HFF-Myc (cell line): ENCODE measurements at places on chromosomes 3 and 15.

- DNase-seq: no peak
Measured at GRCh38 chr15:49248291-49248690, 78.2 kb downstream of the GALK2 start.

- no peak for DNase-seq
Measured at GRCh38 chr3:196175722-196176121, 35.5 kb downstream of the ZDHHC19 start.

- DNase-seq: no peak
Measured at GRCh38 chr15:45670511-45670910, 35.7 kb downstream of the SQOR start.

GRCh38 chr3:103385961-103386656, 951.3 kb downstream of the ZPLD1 start:
- DNase-seq: no peak

DNA sequence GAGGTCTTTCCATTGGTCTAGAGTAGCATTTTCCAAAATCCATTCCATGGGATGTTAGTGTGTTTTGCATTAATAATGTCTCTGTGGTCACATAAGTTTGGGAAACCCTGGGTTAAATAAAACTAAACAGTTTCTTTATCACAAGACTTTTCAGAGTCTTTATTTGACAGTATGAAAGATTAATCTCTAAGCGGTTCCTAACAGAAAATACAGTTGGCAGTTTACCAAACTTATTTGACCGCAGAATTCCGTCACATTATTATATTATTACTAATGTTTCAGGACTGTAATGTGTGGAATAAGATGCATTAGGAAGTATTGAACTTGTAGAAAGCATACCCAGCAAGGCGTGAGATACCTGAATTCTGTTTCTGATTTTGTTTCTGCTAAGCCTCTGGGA, 71.5 kb upstream of the ADAMTSL3 start:
- DNase-seq: no peak

DNA sequence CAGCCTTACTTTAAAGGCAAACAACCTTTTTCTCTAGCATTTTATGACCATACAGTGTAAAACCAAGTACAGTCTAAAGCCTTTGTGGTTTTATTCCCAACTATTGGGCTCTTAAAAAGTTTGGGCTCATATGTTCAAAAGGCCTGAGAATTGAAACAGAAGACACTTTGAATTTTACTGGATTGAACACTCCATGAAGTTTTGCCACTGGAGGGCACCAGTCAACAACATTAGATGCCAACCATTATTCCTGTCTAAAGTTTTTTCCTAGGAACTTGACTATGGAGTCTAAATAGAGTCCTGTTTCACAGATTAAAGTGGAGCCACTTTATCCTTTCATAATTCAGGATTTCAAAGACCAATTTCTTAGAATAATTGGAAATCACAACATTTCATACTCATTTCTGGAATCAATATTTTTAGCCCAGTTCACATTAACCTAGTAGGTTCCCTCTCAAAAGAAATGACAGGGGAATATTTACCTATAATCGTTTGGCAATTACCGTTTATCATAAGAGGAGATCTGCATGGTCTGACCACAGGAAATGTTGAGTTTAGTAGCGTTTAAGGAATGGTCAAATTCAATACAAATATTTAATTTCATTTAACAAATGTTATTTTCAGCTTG, 244.1 kb upstream of the PDZRN3 start:
- DNase-seq: peak; percentile 24

- no peak for DNase-seq
Measured at GRCh38 chr15:62515696-62516395, 350.8 kb upstream of the C2CD4B start.

DNA sequence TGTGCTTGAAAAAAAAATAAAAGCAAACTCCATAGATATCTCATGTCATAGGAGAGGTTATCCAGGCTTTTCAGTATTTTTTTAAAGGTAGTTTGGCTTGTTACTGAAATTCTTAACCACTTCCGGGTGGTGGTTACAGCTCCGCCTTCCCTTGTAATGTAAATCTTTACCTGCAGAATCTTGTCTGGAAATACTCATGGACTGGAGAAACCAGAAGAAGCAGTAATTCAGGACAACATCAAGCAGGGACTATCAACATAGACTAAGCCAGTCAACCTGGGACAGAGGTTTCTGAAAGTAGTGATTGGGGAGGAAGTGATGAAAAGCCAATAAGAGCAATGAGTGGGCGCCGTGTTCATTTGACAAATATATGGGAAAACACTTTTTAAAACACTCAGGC, 78.9 kb upstream of the SKOR1 start:
- no peak for DNase-seq

DNA sequence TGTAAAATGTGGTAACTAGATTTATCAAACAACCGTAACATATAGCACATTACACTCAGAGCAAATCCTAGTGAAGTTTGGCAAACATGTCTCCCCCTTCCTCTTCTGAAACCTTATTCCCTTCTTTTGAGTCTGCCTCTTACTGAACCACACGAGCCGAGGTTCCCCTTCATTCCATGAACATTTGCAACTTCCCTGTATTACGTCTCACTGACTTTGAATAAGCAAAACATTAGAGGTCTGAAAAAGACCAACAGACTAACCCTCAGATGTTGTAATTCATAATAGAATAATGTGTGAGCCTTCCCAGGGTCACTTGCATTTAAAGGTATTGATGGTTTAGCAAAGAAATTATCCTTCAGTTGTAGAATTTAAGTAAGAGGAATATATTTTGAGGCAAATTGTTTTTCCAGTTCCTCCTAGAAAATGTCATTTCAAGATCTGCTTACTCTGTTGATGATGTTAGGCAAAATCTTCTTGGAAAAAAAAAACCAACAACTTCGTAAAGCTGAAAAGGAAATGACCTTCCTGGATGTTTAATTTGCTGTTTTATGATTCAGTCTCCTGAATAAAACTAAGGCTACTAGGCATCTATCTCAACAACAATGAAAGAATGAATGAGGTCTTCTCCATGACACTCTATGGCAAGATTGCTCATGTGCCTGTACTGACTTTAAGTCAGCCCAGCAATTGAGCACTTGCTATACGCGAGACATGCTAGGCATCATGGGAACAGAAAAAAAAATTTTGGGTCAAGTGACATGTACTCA, 296.9 kb upstream of the NECTIN3 start:
- DNase-seq: no peak

DNA sequence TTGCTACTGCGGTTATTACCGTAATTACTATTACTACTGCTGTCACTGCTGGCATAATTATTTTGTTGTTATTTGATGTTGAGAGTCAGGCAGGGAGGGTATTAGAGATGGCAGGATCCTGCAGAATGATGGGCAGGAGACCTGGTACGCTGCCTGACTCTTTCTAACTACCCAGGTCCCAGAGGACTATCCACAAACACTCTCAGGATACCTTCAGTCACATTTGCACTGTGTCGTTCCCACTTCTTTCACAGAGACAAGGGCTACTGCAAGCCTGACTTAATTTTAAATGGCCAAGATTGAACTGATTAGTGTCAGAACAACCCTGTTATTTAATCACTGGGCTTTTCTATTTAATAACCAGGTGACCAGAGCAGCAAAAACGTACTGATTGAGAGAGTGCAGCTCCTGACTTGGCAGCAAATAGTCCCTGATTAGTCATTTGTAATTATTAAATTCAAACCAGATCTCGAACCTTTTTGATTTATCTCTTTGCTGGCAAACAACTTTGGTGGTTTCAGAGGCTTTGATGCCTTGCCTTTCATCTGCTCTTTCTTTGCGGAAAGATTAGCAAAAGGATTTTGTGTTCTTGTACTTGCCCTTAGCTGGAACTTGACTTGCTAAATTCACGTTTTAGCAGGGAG, 88.8 kb upstream of the ARHGEF3 start:
- DNase-seq: no peak

DNA sequence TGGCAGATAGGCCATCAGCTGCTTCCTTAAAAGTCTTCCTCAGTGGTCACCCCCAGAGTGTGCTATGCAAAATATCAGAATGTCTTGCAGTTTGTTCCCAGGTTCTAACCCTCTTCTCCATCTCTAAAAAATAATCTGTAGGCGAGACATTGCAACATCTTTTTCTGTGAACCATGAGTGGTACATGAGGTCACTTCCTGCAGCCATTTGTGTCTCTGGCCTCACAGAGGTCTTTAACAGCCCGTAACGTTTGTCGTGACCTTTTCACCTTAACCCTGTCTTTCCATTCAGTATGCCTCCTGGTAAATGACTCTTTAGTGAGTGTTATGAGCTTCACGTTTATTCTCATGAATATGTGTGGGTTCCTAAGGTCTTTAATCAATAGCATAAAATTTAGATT, 145.4 kb downstream of the KLHL25 start:
- DNase-seq: peak; percentile 62

DNA sequence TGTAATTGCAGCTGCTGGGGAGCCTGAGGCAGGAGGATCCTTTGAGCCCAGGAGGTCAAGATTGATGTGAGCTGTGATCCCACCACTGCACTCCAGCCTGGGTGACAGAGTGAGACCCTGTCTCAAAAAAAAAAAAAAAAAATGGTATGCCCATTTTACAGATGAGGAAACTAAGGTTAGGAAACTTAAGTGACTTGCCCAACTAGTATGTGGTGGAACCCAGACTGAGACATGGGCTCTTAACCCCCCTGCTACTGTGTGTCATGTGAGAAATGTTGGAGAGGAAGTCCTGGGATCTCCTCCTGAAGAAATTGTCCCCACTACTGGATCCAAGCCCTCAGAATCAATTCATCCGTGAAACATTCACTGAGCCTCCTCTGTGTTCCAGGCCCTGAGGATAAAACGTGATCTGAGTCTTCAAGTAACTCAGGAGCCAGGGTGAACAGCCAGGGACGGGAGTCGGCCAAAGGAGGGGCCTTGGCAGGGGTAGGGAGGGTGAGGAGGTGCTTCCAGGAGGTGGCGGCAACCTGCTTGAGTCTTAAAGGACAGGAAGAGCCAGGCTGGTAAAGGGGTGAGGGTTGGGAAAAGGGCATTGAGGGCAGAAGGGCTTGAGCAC, 19.6 kb upstream of the RNU6-1 start:
- no peak for DNase-seq

- DNase-seq: no peak
Measured at GRCh38 chr3:9780458-9780812, 10.7 kb upstream of the CAMK1 start.

DNA sequence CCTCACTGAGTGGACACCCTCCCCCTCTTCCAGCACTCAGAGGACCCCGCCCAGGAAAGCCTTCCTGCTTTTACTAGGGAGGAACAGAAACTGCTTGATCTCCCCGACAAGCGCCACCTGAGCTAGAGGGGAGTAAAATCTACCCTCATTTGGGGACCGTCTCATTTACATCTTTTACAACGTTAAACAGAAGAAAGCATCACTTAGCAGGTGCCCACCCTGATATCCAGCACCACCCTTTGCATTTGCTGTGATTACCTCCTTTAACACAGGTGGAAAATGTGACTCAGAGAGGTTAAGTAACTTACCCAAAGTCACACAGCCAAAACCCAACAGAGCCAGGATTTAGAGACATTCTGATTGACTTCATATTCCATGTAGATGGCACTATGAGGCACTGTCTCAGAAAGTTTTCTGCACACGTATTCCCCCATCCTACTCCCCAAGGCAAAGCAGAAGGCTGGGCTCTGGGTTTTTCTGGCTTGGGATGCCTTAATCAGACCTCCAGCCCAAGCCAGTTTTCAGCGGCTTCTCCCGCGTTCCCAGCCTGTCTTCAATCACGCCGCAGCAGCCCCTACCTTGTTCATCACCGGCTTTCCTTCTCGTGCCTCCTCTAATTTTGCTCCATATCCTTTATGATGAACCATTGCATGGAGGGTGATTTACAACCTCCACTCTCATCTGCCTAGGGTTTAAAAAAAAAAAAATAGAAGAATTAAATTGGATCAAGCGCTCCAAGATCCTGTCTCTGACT, 314.6 kb upstream of the PROK2 start:
- DNase-seq: no peak

DNA sequence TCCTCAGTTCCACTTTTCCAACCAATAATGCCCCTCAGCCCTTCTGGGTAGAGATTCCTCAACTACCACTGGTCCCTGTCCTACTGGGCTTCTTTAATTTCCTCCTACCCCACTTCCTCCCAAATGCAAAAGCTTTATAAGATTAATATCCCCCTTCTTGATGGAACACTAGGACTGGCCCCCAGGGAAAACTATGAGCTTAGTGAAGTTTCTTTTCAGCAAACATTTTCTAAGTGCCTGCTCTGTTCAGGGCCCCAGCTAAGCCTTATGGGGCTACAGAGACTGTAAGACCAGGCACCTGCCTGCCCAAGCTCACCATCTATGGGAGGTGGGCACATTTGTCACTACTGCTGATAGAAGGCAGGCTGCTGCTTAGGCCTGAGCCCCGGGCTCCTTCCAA, 79.4 kb downstream of the RPLP1 start:
- DNase-seq: no peak

DNA sequence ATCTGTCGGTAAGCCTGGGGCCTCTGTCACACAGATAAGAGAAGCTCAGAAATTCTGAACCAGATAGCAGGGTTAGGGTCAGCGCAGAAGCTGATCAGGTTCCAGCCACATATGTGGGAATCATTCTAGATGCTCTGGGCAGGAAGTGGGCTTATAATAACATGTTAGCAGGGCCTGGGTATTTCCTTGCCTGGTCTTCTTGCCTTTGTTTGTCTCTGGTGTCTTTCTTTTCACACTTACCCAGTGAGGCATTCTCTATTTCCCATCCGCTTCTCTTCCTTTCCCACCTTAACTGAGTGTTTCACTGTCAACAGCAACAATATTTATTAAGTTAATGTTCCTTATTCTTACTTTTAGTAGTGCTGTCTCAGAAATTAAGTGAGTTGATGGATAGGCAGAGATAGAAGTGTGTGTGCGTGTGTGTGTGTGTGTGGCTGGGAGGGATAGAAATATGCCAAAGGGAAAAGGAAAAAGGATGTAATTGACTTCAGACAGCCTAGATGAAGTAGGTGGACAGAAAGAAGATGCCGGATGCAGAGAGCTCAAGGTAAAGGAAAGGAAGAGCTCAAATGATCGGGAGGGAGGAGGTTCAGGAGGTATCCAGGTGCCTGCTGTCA, 2.0 kb downstream of the PLA1A start:
- DNase-seq: no peak

DNA sequence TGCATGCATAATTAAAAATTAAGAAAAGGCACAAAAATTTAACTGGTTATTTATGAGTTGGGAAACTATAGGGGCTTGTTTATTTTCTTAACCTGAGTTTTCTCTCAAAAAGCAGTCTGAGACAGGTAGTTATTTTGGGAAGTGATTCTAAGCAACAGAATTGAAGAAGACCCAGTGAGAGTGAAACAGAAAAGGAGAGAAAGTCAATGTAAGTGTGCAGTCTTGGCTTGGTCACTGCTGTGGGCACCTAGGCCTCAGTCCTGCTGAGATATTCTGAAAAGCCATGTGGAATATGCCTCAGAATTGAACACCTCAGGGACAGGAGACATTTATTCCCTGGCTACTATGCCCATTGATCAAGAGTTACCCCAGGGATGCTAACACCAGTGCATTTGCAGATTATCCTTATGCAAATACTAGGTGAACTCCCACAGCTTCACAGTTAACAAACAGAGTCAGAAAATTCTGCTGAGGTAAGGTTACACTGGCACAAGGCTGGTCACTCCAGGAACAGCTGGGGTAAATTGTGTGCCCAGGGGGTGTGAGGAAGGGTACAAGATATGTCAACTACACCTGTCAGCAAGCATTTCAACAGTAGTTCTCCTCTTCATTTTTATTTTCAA, 222.7 kb downstream of the EFHB start:
- no peak for DNase-seq
